Right renal pelvis (tissue), 4 donors: ENCODE measurements at places on chromosomes 2 and 18. TPM values are rescaled to one million over a fixed set of nuclear protein-coding genes. Genes with fewer than 3 reads are reported as not detected.
A peak's percentile ranks its signal among the peaks of the same experiment; 100 is the strongest.

CBLN2 gene
- polyA plus RNA-seq: 8.0 TPM

GRCh38 chr2:102717308-102718018 is 44.4 kb upstream of the TMEM182 start:
- DNase-seq: no peak

GRCh38 chr2:178195390-178196166 is 1.3 kb downstream of the OSBPL6 start:
- no peak for DNase-seq

DNA sequence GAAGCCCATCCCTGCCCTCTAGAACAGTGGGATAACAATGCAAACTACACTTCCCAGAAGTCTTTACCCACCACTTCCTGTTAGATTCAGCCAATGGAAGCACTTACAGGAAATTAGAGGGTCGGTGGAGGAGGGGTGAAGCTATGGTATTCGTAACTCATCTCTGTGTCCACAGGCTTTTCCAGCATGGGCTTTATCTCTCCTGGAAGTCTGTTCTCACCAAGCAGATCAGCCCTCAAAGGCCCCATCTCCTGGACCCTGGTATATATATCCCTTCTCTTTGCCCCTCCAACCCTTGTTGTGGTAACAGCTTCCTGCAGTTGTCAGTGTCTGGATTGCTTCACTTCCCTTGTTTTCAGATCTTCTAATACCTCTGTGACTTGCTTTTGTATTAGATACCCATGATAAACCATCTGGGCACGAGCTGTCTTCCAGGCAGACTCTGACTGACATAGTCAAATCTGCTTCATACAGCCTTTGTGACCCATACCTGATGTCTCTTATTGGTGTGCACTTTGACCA is 475.0 kb upstream of the POU3F3 start:
- peak; percentile 54 for DNase-seq

DNA sequence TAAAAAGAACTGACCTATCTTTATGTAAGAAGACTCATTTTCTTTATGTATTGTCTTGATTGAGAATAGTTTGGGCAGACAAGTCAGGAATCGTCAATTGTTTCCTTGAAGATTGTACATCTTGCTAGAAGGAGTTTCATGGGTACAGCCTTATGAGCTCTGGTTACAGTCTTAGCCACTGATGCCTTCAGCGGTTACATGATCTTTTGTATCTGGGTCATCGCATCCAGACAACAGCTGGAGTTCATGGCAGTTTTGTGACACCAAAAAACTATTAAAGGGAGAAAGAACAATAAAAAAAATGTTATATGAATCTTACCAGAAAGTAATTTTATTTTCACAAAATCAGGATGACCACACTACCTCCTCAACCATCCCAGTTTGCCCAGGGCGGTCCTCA is 520.5 kb upstream of the CDH7 start:
- peak; percentile 18 for DNase-seq
